ENCODE measurements at places on chromosomes 1 and 21.

GRCh38 chr1:156920233-156921052 is at the start of gene LRRC71:
Gene LRRC71, plus strand, starts transcription at chr1:156920632. Its CDS starts 172 bp downstream, at chr1:156920804.
- peak; percentile 52 for DNase-seq

GRCh38 chr21:33951276-33952178 is 35.9 kb upstream of the ATP5PO start:
- peak; percentile 86 for DNase-seq

- no peak for DNase-seq
Measured at GRCh38 chr1:27520651-27521050, 30.7 kb upstream of the WASF2 start.

GRCh38 chr1:93079685-93080141 is 630 bp downstream of the MTF2 start:
- no peak for DNase-seq

GRCh38 chr1:74464037-74464436 is 48.4 kb downstream of the LRRC53 start:
- no peak for DNase-seq

GRCh38 chr1:206892351-206892984 is 4.8 kb upstream of the IL24 start:
- peak; percentile 67 for DNase-seq

DNA sequence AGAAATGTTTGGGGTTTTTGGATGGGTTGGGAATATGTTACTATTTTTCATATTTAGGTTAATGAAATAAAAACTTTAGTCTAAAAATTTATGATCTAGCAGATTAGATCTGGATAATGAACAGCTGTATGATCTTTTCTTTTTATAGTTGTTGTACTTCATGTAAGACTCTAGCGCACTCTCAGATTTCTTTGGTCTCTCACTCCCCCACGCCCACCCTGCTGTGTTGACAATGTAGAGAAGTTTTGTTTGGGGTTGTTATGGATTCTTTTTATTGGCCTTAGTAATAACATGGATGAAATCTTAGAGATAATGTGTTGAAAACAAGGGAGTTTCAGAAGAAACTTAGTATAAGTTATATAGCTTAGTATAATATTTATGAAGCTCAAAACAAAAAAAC is 5.5 kb downstream of the KLF18 start:
- DNase-seq = no peak

DNA sequence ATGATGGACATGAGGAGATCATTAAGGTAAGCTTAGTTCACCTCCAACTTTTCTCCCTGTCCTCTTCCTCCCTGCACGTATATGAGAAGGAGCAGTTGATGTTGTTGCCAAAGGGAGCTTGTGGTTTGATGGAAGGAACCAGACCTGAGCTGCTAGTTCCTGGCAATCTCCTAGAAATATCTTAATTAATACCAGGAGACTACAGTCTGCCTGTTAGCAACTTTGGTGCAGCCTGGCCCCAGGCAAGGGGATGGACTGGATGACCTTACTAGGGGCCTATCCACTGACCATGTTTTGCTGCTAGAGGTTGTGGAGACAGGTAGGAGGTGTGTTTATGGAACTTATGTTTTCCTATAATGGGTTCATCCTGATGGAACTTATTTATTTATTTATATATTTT is 22.6 kb downstream of the TUFT1 start:
- no peak for DNase-seq

GRCh38 chr1:25056536-25056935 is 126.5 kb upstream of the RUNX3 start:
- no peak for DNase-seq

DNA sequence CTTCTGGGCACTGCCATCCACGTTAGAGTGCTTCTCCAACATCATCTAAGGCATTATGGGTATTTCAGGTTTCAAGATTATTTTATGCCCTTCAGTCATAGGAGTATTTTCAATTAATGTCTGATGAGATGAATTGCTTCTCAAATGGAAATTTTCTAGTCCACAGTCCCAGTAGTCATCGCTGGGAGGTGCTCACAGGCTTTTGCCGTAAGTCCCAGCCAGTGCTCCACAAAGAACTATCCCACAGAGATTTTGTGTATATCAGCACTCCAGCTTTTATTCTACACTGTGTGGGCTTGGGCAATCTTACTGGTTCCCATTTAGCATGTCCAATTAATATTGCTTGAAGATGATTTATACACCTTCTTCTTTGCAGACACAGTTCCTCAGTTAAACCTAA is 61.0 kb downstream of the SMYD2 start:
- no peak for DNase-seq

GRCh38 chr1:115811140-115811828 is 29.6 kb downstream of the NHLH2 start:
- DNase-seq = no peak

GRCh38 chr21:40118527-40118926 is 251.3 kb downstream of the PCP4 start:
- DNase-seq = no peak

GRCh38 chr1:18681423-18681835 is 50.8 kb downstream of the PAX7 start:
- peak; percentile 25 for DNase-seq

- no peak for DNase-seq
Measured at GRCh38 chr1:184576822-184577221, 177.8 kb downstream of the EDEM3 start.

GRCh38 chr1:41689558-41689981 is 205.1 kb upstream of the EDN2 start:
- no peak for DNase-seq

DNA sequence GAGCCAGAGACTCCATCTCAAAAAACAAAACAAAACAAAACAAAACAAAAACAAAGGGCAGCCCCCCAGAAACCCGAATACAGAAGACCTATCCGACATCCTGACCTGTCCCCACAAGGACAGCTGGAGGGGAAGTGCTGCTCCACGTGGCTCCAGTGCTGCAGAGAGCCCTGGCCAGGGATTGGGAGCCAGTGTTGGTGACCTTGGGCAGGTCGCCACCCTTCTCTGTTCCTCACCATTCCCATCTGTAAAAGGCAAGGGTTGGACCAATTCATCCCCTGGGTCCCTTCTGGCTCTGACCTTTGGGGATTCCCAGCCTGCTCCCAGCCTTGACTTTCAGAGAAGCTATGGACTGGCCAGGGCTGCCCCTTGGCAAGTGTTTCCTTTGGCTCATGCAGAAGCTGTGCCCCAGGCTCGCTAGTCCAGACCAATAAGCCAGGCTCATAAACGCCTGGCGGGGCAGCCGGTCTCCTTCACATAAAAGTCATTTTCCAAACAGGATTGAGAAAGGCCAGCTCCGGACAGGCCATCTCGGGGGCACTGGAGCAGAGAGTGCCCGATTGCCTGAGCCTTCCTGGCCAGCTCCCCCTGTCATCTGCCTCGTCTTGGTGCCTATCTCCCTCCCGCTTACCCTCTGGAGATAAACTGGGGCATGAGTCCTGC is 20.0 kb upstream of the PADI1 start:
- no peak for DNase-seq

GRCh38 chr1:216090556-216090955 is 332.7 kb downstream of the USH2A start:
- DNase-seq = no peak

GRCh38 chr1:97603776-97604175 is 317.1 kb downstream of the DPYD start:
- DNase-seq = peak; percentile 11

DNA sequence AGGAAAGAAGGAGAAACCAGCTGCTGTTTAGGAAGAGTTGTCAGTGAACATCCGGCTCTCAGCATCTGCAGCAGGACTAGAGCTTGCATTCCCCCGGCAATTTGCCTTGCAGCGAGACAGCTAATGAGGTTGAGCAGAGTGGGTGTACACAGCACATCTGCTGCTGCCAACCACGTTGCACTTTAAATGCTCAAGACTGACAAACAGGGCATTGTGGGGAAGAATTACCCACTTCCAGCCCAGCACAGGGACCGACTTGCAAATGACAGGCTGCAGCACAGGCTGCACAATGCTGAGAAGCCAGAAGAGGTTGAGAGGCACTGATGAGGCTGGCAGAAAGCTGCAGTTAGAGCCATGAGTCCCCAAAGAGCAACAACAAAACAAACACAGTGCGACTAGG is 47.5 kb upstream of the PLA2G2C start:
- no peak for DNase-seq

GRCh38 chr1:91619881-91620280 is 119.2 kb downstream of the CDC7 start:
- DNase-seq = no peak

- no peak for DNase-seq
Measured at GRCh38 chr1:201215531-201216357, 25.1 kb downstream of the IGFN1 start.

DNA sequence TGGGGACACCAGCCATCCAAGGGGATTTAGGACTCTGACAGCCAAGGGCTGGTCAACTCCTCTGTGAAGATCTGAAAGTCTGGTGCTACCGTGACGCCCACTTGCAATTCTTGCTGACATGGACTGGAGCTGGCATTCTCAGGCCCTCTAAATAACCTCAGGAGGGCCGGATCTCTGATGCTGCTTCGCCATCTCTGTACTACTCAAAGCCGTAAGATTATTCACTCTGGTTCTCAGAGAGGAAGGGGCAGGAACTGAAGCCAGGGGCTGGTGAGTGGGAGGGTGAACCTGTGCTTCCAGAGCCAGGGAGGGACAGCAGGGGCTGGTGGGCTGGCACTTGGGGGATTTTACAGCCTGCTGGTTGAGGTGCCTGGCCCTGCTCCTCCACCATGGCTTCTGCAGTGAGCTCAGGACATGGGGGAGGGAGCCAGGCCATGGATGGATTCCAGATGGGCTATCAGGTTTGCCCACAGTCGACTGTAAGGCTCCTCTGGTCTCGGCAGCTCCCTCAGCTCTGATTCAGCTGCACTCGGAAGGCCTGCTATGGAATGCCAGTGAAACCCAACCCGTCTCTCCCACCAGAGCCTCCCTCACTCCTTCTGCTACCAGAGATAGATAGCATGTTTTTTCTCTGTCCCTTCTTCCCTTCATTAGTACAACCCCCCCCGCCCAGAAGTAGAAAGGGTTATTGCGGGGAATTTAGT is 84.5 kb downstream of the PLXNA2 start:
- DNase-seq = peak; percentile 99

DNA sequence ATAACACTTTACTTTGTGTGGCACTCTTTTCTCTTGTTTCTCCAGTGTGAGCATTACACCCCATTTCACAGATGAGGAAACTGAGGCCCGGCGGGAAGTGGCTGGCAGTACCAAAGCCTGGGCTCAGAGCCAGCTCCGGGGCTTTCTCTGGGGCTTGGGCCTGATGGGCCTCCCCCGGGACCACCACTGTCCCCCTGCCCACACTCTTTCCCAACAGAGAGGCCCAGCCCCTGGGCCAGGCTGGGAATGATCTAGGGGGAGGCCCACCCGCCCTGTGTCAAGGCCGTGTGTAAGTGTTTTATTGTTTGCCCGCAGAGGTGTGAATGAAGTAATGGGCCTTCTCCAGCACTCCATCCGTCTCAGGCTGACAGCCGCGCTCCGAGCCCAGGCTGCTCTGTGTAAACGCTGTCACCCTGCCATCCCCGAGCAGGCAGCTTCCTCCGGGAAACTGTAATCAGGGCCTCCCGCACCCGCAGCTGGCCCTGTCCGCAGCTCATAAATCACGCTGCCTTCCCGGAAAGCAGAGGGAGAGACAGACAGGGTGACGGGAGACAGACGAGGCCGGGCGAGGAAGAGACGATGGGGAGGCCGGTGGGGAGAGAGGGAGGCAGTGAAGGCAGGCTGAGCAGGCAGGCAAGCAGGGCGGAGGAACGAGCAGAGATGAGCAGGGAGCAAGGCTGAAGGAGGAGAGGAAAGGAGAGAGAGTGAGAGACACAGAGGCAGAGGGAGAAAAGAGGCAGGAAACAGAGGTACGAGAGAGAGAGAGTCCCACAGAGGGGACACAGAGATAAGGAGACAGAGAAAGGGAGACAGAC is 109.7 kb upstream of the ZBTB40 start:
- peak; percentile 37 for DNase-seq

- DNase-seq = no peak
Measured at GRCh38 chr21:46456750-46457149, 1.9 kb upstream of the DIP2A start.

DNA sequence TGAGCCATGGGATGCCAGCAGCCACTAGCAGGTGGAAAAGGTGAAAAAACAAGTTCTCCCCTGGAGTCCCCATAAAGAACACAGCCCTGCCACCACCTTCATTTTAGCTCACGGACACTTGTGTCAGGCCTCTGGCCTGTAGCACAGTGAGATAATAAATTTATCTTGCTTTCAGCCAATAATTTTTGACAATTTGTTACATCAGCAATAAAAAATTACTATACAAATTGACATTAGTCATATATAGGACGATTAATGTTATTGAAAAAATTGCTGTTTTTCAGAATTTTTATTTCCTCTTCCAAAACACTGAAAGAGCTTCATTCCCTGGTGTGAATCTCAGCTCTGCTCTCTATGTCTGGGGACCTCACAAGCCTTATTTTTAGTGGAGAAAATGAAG is 152.9 kb upstream of the ETV3 start:
- DNase-seq = no peak

DNA sequence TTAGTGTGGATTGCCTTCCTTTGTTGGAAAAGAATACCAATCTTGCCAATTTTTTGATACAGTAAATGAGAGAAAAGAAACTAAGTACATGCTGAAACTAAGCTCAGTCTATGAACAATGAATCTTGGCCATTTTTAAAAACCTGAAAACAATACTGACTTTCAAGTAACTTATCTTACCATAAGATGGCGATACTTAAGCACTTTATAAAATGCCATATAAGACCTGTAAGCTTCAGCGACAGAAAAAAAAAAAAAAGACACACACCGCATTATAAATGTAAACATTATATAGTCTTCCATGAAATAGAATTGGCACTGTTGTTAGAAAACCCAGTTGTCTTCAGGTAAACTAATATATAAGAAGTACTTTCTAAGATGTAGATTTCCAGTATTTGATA is 3.0 kb downstream of the OLFM3 start:
- DNase-seq = no peak

DNA sequence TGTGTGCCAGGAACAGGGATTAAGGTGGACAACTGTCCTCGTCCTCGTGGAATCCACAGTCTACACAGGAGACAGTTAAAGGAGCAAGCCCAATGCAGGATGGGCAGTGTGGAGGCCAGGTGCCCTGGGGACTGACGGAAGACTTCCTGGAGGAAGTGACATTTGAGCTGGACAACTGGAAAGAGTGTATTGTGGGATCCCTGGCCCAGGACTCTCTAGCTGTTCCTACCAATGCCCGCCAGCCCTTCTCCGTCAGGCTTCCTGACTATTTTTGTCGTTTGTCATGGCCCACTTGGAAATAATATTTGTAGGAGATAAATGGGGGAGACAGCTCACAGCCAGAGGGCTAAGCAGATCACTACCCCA is 235.3 kb downstream of the TOMM20 start:
- DNase-seq = no peak

GRCh38 chr1:54296666-54297065 is 96.7 kb downstream of the MRPL37 start:
- DNase-seq = no peak

DNA sequence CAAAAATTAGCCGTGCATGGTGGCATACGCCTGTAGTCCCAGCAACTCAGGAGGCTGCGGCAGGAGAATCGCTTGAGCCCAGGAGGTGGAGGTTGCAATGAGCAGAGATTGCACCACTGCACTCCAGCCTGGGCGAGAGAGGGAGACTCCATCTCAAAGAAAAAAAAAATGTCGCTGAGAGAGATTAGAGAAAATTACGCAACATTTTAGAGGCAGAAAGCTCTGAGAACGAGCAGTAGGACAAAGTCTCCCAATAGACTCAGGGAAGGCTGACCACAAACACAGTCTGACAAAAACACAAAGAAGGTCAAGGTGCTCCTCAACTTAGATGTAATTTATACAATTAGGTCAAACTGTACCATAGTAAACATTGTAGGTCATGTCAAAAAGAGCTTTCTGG is 367.6 kb upstream of the ZRANB2 start:
- DNase-seq = no peak
